Trophoblast cell (in vitro differentiated cells and primary cell): ENCODE measurements at places on chromosomes 6 and 20.
A peak's percentile ranks its signal among the peaks of the same experiment; 100 is the strongest.

DNA sequence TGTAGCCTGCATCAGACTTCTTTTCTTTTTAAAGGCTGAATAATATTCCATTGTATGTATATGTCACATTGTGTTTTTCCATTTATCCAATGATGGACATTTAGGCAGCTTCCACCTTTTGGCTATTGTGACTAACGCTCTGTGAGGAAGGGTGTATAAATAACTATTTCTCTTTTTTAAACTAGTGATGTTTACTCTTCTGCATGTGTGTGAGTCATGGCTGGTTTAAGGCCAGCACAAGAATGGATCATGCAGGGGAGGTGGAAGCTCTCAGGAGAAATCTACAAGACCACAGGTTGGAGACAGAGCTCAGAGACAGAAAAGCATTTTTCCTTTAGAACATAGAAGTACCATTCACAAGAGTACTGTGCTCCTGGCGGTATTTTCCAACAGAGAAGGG is 307.2 kb downstream of the SOX4 start:
- DNase-seq = no peak

GRCh38 chr6:143583542-143584327 is 72.2 kb upstream of the FUCA2 start:
- DNase-seq = no peak

DNA sequence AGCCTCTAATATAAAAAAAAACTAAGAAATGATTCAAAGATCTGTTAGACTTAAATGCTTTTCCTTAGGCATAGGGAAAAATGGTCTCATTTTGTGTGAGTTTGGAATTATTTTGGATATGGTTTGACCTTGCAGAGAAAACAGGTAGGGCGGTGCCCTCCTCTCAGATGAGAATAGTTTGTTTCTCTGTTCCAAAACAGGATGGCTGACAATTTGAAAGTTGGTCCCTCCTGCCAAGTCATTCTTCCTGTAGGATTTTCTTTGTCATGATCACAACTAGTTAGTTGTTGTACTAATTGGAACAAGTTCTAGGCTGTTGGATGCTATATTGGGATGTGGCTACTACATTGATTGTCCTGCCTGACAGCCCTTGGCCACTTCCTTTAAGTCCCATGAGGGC is 108.6 kb downstream of the BCKDHB start:
- no peak for DNase-seq

GRCh38 chr6:157019733-157020132 is 242.6 kb downstream of the ARID1B start:
- DNase-seq = peak; percentile 18

GRCh38 chr6:148758492-148758891 is 11.7 kb downstream of the UST start:
- DNase-seq = no peak

- DNase-seq = no peak
Measured at GRCh38 chr20:8805737-8806442, 263.0 kb upstream of the PLCB4 start.

DNA sequence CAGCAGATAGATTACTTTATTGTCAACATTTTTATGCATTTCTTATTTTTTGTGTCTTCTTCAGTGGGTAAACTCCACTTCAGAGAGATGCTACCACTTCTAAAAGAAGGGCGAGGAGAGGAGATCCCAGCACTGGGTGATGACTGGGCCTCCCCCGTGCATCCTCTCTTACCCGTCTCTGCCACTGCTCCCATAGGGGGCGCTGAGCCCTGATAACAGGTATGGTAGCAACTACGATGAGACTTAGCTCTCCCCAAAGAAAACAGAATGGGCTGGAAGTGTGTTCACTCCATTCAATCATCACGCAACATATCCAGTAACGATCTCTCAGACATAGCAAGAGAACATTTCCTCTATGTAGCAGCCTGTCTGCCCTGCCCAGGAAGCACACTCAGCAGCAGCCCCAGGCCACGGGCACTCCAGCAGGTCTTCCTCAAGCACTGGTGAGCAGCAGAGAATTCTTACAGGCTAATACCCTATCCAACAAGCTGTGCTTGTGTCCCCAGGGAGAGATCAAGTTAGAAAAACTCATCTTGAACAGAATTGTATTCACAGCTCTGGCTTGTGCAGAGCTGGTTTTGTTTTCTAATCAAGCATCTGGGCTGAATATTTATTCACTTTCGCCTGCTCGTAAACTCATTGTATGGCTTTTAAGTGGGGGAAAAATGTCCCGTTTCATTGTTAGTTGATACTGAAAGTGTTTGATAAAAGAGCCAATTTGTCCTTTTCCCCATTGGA is 533.1 kb upstream of the CDH4 start:
- no peak for DNase-seq

- DNase-seq = no peak
Measured at GRCh38 chr20:32973077-32973717, 31.0 kb downstream of the SUN5 start.

GRCh38 chr6:119686644-119687043 is 337.1 kb upstream of the MAN1A1 start:
- DNase-seq = no peak

- peak; percentile 59 for DNase-seq
Measured at GRCh38 chr6:159973951-159974350, 5.1 kb downstream of the IGF2R start.

DNA sequence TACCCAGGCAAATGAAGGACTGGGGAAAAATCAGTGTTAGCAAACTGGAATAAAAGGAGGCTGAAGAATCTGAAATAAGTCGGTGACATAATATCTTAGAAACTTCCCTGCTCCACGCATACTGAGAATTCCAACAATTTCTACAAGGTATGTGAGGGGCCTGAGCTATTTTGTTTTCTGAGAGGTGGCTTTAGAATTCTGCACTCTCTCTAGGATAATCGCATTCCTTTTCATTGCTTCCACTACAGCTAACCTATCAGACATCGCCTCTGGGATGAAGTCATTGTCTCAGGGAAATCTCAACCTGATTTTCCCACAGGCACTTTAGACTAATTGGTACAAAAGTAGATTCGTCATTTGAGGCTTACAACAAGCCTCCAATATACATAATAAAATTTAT is 740.8 kb downstream of the PHF3 start:
- peak; percentile 27 for DNase-seq

DNA sequence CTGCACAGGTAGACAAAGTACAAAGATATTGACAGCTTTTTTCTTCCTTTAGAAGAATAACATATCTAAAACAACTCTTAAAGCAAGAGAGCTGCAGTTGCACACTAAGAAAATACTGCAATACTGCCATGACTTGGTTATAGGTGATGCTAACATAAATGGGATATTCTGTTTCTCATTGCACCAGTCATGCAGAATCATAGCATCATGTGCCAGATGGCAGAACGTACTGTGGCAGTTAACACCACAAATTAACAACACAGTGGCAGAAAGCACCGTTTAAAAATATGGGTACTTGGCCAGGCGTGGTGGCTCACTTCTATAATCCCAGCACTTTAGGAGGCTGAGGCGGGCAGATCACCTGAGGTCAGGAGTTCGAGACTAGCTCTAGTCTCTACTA is 7.4 kb downstream of the ASXL1 start:
- DNase-seq = no peak

- no peak for DNase-seq
Measured at GRCh38 chr20:33847006-33847405, 35.9 kb downstream of the CHMP4B start.

GRCh38 chr6:169161572-169162167 is 92.0 kb downstream of the THBS2 start:
- no peak for DNase-seq

DNA sequence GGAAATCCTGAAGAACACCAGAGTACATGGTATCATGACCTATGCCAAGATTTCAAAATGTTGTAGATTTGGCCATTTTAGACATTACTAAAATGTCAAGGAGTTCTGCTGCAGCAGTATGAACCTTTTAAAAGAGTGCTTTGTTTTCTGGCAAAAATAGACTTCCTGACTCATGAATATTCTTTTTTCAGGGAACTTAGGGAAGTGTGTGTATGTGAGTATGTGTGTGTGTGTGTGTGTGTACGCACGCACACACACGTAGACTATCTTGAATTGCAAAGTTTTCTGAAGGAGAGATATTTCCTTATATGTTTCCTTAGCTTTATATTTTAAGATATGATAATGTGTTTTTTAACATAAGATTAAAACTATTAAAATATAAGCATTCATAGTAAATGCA is 161.2 kb downstream of the HS3ST5 start:
- no peak for DNase-seq

DNA sequence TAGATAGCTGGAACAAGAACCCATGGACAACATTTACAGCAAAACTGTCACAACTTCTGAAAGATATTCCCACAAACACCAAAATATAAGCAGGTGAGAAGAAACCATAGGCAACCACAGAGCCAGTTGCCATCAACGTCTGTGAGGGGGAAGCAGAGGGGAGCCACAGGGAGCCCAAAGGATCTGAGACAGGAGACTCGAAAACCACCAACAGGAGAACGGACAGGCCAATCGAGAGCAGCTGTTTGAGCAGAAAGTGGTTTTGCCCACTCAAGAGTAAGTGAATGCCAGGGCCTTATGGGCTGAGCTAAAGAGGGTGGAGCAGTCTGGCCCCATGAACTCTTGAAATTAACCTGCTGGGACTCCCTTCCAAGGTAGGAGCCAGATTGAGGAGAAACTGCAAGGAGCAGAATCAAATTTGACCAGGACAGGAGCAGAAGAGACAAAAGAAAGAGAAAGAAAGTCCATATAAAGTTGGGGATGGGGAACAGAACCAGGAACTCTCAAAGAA is 195.4 kb downstream of the ANKRD60 start:
- DNase-seq = no peak

DNA sequence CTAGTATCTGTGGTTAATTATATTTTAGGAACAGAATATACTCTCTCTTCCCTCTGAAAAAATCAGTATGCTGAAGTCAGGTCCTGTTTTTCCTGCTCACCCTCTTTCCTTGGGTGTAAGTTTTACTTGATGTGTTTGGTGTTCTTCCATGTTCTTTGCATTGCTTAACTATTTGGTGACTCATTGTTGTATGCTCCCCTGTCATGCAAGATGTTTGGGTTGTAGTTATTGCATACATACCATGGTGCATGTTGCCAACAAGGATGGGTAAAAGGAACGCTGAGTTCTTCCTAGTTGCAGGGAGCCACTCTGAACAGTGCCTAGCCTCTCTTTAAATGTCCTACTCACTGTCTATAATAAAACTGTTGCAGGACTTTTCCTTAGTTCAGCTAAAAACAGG is 207.9 kb upstream of the LAMP5 start:
- no peak for DNase-seq

DNA sequence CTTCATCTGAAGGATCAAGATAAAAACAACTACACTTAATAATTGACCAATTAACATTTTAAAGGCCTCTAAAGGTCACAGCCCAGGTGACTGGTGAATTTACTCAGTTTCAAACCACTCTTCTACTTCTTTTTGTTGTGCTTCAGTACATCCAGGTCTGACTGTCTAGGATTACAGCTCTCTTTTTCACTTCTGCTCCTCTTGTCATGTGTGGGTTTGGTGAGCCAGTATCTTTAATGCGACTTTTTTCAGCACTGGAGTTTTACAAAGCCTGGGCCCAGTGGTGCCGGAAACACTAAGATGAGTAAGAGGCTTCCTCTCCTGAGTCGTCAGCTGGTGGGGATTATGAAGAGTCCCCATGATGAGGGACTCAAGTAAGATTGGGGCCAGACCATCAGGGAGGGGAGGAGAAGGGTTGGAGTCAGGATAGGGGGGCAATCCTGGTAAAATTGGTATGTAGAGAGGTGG is 27.0 kb downstream of the HECA start:
- no peak for DNase-seq

- no peak for DNase-seq
Measured at GRCh38 chr6:67971812-67972211, 663.3 kb upstream of the ADGRB3 start.

GRCh38 chr6:11722805-11723631 is 55.6 kb downstream of the ADTRP start:
- DNase-seq = no peak

- no peak for DNase-seq
Measured at GRCh38 chr6:31614075-31614619, 887 bp upstream of the AIF1 start.

DNA sequence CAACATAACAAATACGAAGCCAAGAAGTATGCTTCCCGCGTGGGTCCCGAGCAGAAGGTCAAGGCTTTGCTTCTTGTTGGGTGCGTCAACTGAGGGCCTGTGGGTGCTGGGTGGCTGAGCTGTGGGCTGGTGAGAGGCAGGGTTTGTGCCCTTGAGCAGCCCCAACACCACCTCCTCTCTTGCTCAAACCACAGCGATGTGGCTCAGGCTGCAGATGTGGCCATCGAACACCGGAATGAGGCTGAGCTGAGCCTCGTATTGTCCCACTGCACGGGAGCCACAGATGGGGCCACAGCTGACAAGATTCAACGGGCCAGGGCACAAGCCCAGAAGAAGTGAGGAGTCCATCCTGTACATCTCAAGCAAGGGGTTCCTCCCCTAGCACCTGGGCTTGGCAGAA is 7.0 kb upstream of the PTPRA start:
- DNase-seq = no peak

GRCh38 chr6:73308712-73309534 is 45.2 kb downstream of the DPPA5 start:
- DNase-seq = no peak

DNA sequence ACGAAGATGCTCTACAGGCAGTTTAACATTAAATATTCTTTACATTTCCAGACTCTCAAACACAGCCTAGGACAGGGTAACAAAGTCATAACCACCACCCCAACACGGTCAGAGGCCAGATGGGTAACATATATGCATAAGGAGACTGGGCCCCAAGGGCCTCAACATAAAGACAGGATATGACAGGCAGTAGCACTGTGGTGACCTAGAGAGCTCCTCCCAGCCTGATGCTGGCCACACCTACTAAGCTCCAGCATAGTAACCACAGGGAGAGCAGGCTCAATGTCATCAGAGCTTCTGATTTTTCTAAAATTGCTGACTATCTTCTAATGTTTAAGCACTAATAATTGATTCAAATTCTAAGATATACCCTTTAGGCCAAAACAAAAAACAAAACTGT is 21.7 kb downstream of the SMLR1 start:
- DNase-seq = no peak

GRCh38 chr6:167150941-167151549 is 6.7 kb downstream of the GPR31 start:
- peak; percentile 2 for DNase-seq

- no peak for DNase-seq
Measured at GRCh38 chr20:40670253-40670652, 18.8 kb downstream of the MAFB start.

GRCh38 chr6:112332274-112332673 is 14.9 kb upstream of the RFPL4B start:
- peak; percentile 95 for DNase-seq

DNA sequence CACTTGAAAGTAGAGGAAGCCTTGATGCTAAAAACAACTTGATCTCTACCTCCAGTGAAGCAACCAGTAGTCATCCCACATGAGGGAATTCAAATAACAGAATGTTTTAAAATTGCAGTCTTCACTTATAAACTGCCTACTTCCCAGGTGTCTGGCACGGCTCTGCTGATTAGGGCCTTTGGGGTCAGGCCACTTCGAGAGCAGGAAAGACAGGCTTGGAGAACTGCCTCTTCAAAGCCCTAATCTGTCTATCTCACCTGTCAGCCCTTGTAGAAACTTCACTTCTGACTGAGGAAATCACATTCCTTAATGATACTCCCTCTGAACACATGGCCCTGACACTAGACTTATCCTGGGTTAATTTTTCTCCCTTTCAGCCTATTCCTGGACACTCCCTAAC is 458.6 kb downstream of the TENT5A start:
- peak; percentile 78 for DNase-seq

- DNase-seq = no peak
Measured at GRCh38 chr6:141483598-141484061, 649.1 kb upstream of the GJE1 start.
